ENCODE measurements at places on chromosomes 3 and 15.
A peak's percentile ranks its signal among the peaks of the same experiment; 100 is the strongest.

DNA sequence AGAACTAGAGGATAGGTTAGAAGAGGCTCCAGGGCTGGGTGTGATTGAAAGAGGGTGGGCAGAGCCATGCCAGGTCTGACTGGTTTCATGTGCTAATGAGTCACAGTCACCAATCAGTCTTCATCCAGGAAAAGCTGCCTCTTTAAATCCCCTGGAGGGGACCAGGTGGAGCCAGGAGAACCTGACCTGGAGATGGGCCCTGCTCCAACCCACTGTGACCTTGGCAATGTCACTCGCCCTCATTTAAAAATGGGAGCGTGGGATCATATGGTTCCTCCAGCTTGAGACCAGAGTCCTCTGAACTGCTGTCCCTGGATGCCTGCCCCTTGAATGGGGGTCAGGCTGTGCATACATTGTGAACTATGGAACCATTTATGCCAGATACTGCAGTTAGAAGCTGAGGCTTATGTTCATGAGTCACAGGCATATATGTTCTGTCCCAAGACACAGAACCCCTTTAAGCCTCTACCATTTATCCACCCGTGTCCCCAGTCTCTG lies 23.0 kb downstream of the HES1 start:
- DNase-seq = no peak

DNA sequence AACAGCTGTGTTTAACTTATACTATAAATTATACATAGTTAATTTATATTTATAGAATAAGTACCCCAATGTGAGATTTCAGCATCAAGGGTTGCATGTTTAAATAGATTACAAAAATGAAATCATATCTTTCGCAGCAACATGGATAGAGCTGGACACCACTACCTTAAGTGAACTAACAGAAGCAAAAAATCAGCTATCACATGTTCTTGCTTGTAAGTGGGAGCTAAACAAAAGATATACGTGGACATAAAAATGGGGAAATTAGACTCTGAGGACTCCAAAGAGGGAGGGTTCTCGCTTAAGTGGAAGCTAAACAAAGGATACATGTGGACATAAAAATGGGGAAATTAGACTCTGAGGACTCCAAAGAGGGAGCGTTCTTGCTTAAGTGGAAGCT lies 626.5 kb upstream of the DPPA4 start:
- no peak for DNase-seq

DNA sequence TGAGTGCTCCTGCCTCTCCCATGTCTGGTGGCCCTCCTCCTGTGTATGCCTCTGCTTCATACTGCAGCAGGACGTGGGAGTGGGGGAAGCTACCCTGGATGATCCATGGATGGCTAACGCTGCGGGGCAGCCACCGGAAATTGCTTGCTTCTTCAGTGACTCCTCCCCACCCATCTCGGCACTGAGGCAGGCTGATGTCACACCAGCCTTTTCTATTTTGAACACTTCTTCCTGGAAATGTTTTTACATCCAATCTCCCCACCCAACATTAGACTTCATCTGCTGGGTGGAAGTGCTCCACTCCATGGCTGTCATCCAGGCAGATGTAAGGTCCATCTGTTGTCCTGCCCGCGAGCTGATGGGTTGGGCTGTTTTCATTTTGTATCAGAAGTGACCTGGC lies 58.9 kb upstream of the MUC13 start:
- no peak for DNase-seq

DNA sequence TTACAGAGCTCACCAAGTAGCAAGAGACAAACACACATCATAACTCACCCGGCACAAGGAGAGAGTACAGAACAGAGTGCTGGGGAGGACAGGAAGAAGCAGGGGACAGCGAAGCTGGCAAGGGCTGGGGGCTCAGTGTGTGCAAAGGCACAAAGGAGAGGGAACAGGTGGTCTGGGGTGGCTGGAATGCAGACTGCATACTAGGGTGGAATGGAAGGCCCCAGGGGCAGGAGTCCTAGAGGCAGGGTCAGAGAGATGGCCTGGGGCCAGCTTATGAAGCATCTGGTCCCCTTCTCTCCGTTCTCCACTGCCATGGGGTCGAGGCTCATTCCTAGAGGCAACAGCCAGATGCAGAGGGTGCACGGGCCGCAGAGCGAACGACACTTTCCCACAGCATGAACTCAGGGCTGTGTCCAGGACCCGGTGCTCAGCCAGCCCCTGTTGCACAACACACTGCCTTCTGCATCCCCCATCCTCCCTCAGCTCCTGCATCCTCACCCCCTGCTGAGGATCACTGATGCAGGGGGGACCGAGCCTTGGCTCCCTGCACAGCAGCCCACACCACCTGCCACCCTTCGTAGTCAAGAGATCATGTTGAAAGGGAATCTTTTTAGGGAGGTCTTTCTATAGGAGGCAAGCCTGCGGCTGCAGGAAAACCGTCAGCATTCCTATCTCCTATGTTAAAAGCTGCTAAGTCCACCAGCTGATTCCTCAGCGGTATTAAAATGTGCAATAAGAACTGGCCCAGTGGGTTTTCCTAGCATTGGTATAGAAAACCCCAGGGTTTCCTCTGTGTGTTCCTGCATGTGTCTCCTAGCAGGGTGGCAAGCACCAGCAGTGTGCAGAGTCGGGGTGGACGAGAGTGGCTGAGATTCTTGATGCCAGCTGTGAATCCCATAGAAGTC lies 293.5 kb downstream of the UACA start:
- no peak for DNase-seq

- no peak for DNase-seq
Observed at GRCh38 chr15:48644827-48645557, 517 bp downstream of the FBN1 start.

DNA sequence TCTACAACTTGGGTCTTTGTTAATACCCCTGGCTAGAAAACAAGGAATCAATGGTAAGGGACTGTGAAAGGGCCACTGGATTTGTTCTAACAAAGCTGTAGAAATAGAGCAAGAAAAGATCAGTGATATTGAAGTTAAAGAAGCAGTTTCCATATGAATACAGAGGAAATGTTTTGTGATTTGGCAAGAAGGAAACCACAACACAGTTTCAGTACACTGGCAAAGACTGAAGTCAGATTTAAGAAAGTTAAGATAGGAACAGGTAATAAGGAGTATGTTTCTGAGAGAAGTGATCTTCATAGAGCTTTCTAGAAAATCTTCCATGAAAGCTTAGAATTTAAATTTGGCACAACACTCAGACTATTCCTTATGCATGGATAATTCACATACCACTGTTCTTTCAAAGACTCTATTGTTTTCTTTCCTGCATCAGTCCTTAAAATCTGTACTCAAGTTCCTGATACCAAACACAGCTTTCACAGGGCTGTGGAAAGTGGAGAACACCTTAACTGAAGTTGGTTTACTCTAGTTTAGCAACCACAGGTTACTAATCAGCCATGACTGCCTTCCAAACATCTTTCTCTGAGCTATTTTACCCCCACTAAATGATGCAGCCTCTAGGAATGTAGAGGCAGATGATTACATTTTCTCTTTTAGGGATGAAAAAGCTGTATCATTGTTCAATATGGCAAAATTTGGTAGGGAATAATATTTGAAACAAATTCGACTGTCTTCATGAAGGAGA lies 32.4 kb upstream of the ALCAM start:
- DNase-seq = no peak

GRCh38 chr3:55828712-55829111 lies 341.6 kb upstream of the WNT5A start:
- DNase-seq = no peak

GRCh38 chr3:31779514-31779913 lies 201.5 kb downstream of the OSBPL10 start:
- DNase-seq = no peak

GRCh38 chr3:70072180-70072579 lies 72.6 kb downstream of the SAMMSON start:
- DNase-seq = no peak

- DNase-seq = no peak
Observed at GRCh38 chr3:64995857-64996551, 308.2 kb upstream of the ADAMTS9 start.

- DNase-seq = no peak
Observed at GRCh38 chr3:60365360-60365759, 885.9 kb downstream of the FHIT start.

DNA sequence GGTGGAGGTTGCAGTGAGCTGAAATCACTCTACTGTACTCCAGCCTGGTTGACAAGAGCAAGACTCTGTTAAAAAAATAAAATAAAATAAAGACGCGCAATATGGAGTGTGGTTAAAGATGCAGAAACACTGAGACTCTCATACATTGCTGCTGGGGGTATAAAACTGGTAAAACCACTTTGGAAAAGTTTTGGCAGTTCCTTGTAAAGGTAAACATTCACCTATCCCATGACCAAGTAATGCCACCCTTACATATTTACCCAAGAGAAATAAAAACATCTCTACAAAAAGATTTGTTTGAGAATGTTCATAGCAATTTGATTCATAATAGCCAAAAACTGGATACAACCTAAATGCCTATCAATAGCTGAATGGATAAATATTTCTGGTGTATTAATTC lies 398.5 kb downstream of the PDCD6IP start:
- no peak for DNase-seq

GRCh38 chr3:54511766-54512365 lies 389.5 kb downstream of the CACNA2D3 start:
- no peak for DNase-seq

DNA sequence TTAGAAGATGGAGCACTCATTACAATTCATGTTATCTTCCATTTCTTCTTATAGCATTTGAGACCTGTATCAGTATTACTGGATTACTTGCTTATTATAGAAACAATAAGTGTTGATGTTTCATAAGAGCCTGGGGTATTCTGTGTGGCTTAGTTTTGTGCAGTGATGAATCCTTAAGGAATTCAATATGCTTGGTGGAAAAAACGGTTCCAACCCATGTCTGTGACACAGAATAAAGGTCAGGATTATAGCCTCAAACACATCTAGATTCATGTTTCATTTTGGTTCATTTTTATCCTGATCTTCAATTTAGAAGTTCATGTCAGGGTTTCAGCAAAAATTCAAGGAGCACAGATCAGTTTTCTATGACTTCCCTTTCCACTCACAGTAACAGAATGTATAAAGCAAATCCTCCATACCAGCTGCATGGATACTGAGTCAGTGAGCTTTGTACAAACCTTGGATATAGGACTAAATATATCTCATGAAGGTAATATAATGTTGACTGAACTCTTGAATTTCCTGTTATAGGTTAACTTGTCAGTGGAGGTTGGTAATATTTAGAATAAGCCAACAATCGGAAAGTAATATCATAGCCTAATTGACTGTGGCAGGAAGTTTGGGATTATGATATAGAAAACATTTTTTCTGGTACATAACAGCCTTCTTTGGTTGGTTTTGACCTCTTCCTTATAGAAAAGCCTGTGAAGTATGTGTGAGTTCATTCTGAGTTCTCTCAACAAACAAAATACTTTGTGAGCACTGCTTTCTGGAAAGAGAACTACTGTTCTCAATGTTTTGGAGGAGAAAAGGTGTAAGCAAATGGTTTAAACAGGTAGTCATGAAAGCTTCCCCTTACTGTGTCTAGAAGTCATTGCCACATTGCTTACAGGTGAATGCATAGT lies 218.2 kb upstream of the TPM1 start:
- no peak for DNase-seq

GRCh38 chr3:141442446-141442845 lies 44.4 kb upstream of the RASA2 start:
- DNase-seq = no peak

DNA sequence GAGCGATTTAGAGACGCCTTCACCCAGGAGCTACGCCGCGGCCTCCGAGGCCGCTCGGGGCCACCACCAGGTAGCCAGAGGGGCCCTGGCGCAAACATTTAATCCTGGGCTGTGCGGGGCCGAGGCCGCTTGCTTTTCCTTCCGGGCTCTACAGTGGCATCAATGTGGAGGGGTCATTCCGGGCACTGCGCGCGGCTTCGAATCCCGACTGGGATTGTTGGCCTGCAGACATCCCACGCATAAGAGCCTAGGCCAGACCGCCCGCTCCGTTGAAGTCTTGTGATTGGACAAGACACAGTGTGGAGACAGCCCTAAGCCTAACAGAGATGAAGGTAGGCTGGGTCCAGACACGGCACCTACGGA lies 568 bp upstream of the NCBP2 start:
- DNase-seq = no peak

DNA sequence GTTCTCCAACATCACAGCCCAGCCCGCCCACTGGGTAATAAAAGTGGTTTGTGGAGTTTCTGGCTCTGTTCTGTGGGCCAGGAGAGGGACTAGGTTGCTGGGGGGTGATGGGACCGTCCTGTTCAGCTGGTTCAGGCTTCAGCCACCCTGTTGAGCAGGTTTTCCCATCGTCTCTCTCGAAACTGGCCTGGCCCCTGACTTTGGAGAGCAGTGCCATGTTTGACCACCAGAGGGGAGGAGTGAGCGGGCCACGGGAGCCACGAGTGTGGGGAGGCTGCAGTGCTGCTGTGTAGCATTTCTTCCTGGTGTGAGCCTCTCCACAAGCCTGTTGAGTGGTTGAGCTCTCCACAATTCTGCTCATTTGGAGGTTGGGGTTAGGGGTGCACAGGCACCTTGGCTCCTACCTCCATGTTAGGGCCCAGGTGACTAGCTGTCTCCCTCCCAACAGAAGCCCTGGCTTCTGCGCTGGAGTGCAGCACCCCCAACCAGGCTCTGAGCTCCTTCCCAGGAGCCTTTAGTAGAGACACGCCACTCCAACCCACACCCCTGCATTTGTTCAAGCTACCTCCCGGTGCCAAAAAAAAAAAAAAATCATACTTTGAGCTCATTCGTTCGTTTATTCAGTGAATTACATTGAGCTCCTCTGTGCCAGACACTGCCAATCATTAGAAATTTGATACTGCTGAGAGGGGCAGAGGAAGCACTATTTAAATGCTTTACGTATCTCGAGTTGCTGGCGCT lies 13.9 kb downstream of the SPINT1 start:
- DNase-seq = peak; percentile 81

- DNase-seq = no peak
Observed at GRCh38 chr3:179921951-179922350, 114.8 kb downstream of the PEX5L start.

DNA sequence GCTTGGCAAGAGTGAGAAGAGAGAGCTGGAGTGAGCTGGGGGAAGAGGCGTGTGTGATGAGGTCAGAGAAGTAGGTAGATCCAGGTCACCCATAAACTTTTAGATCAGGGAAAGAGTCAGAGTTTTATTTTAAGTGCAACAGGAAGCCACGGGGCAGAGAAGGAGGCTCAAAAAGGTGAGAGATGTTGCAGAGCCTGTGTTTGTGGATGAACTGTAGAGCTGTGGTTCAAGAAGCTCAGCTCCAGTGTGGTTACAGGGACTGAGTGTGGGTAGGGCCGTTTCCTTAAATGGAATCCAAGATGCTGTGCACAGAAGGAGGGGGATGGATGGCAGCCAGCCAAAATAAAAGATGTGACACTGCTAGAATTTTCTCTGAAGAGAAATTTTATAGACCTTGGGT lies 337.2 kb downstream of the SATB1 start:
- DNase-seq = no peak
